ENCODE measurements at places on chromosomes 6 and 20. TPM values are rescaled to one million over a fixed set of nuclear protein-coding genes. Genes with fewer than 3 reads are reported as not detected.

The TREML1 gene
- polyA plus RNA-seq, result 3.0 TPM

The HDGFL1 gene
- polyA plus RNA-seq, result not detected

The OR12D3 gene
- polyA plus RNA-seq, result not detected

The RUNX2 gene
- 2.9 TPM for polyA plus RNA-seq

The HAO1 gene
- polyA plus RNA-seq, result not detected

The PPIL6 gene
- polyA plus RNA-seq, result 1.1 TPM

The RPS6KA2 gene
- 4.9 TPM for polyA plus RNA-seq

The TMEM200A gene
- polyA plus RNA-seq, result 0.33 TPM

The RHAG gene
- not detected for polyA plus RNA-seq

The SOBP gene
- 1.0 TPM for polyA plus RNA-seq

The CBLN4 gene
- polyA plus RNA-seq, result not detected

The VWA7 gene
- polyA plus RNA-seq, result 2.6 TPM

The MRPS26 gene
- polyA plus RNA-seq, result 84.4 TPM

The APCDD1L gene
- 0.06 TPM for polyA plus RNA-seq

The TBXT gene
- not detected for polyA plus RNA-seq

The MRPS10 gene
- polyA plus RNA-seq, result 44.8 TPM

The POM121L2 gene
- not detected for polyA plus RNA-seq

The CCM2L gene
- not detected for polyA plus RNA-seq

The GPRC6A gene
- polyA plus RNA-seq, result not detected

The CD93 gene
- polyA plus RNA-seq, result not detected

The SLPI gene
- polyA plus RNA-seq, result not detected

The GRM4 gene
- polyA plus RNA-seq, result not detected

The SH3BGRL2 gene
- 0.46 TPM for polyA plus RNA-seq

The ETV7 gene
- 5.1 TPM for polyA plus RNA-seq

The NOX3 gene
- polyA plus RNA-seq, result not detected

The CFB gene
- not detected for polyA plus RNA-seq

The CLPSL1 gene
- not detected for polyA plus RNA-seq

The MUCL3 gene
- polyA plus RNA-seq, result not detected

The RREB1 gene
- polyA plus RNA-seq, result 6.1 TPM

The PRND gene
- polyA plus RNA-seq, result 0.06 TPM

The ZSCAN26 gene
- polyA plus RNA-seq, result 21.6 TPM

The FUT9 gene
- not detected for polyA plus RNA-seq

The KHDC1L gene
- polyA plus RNA-seq, result not detected

The TINAG gene
- not detected for polyA plus RNA-seq

The METTL24 gene
- polyA plus RNA-seq, result not detected

The SLC22A7 gene
- polyA plus RNA-seq, result not detected

The MROH8 gene
- polyA plus RNA-seq, result 2.0 TPM

The DNMT3B gene
- polyA plus RNA-seq, result not detected

The JPH2 gene
- polyA plus RNA-seq, result not detected

The MYCT1 gene
- not detected for polyA plus RNA-seq

The ADTRP gene
- polyA plus RNA-seq, result 2.2 TPM

The OTOR gene
- not detected for polyA plus RNA-seq

The C20orf204 gene
- polyA plus RNA-seq, result not detected

The RNF144B gene
- 6.2 TPM for polyA plus RNA-seq

The UTRN gene
- 76.7 TPM for polyA plus RNA-seq

The FAM83B gene
- polyA plus RNA-seq, result not detected

The SPATS1 gene
- polyA plus RNA-seq, result not detected

The GHRH gene
- not detected for polyA plus RNA-seq

The OR2H1 gene
- polyA plus RNA-seq, result not detected

The MC3R gene
- not detected for polyA plus RNA-seq

The ERVFRD-1 gene
- not detected for polyA plus RNA-seq

The CFAP61 gene
- polyA plus RNA-seq, result not detected

The ARFGEF3 gene
- polyA plus RNA-seq, result not detected

The LY6G6D gene
- not detected for polyA plus RNA-seq

The DNAH8 gene
- 0.94 TPM for polyA plus RNA-seq

The CFAP206 gene
- polyA plus RNA-seq, result not detected

The PKHD1 gene
- polyA plus RNA-seq, result not detected
